ENCODE measurements at places on chromosomes 1 and 21.

DNA sequence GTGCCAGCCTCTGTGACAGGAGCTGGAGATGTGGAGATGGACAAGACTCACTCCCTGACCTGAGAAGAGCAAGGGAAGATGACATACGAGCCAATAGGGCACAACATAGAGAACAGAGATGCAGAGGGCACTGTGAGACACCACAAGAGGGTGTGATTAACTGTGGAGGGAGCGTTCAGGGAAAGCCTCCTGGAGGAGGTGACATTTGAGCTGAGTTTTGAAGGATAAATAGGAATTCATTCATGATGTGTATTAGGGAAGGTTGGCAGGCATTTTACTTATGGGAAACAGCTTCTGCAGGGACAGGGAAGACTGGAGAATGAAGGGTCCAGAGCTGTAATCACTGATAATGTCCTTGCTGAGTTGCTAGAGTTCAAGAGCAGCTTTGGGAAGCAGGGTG lies 25.0 kb upstream of the TENT5C start:
- DNase-seq = no peak

GRCh38 chr1:6434186-6434585 lies 9.6 kb downstream of the ESPN start:
- DNase-seq = no peak

- DNase-seq = no peak
These were observed 3.9 kb upstream of the CDK18 start for GRCh38 chr1:205500240-205501233.

GRCh38 chr1:112505400-112505785 lies 3.4 kb upstream of the WNT2B start:
- DNase-seq = no peak

- DNase-seq = no peak
These were observed 283.3 kb downstream of the DUSP10 start for GRCh38 chr1:221458447-221459156.

GRCh38 chr1:82346141-82346540 lies 545.4 kb downstream of the ADGRL2 start:
- DNase-seq = no peak

Data from stimulated activated CD4-positive, alpha-beta T cell treated with anti-CD3 and anti-CD28 coated beads, Interleukin-12 subunit alpha, Interleukin-12 subunit beta, amount 100 ng/mL, for 48 hours (primary cell).